ENCODE measurements at places on chromosomes 4 and X.

- no peak for DNase-seq
Measured at GRCh38 chrX:78315745-78316144, 11.7 kb downstream of the CYSLTR1 start.

DNA sequence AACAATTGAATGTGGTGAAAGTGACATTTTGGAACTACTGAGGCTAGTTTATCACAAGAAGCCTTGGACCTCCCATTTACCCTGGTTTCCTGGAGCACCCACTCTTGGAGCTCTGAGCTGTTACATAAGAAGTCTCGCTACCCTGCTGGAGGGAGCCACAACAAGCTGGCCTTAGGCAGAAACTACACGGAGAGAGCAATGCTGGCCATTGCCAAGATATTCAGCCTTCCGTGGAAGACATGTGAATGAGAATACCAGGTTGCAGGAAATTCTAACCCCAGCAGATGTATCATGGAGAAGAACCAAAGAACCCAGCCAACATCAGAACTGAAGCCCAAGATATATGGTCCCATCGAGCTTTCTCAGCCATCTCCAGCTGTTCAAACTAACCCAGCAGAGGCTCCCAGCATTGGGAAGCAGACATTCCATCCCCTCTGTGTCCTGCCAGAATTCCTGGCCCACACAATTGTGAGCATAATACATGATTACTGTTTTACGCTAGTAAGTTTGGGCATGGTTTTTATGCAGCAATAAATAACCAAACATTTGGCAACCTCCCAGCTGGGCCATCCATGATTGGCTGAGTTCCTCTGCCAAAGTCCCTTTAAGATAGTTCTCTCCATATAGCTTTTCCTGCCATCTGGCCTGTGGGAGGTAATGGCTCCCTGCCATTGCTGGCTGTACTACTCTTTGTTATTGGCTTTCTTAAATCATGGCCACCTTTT is 17.9 kb upstream of the PDE5A start:
- DNase-seq = no peak

DNA sequence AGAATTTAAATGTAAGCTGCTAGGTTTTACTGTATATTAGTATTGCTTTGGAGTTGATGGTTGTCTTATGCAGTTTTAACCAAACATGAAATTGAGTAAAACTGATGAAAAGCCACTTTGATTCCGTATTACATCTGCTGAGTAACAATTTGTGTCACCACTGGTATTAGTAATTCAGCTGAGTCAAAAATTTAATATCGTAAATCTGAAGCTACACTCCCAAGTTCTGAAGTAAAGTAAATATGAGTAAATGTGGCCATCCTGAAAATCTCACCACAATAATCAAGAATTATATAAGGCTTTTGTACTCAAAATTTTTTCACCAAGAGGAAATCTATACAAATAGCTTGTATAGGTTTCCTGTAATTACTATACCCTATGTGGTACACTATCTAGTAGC is 142.3 kb downstream of the STPG2 start:
- DNase-seq = no peak

DNA sequence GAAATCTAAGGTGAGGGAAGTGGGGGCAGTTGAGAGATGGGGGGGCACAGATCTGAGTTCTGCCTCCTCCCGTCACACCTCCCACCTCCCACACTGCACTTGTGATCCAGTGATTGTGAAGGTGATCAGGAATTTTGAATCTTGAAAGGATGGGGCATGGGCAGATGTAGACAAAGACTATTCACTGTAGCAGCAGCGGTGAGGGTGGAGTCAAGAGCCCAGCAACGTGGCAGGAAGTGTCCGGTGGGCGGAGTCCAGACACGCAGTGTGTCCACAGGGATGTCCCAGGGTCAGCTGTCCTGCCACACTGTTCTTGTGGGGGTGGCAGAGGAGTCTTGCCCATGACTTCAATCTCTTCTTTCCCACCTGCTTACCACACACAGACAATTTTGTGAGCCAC is 330.5 kb upstream of the GALNT7 start:
- no peak for DNase-seq

GRCh38 chr4:16573206-16573605 is 325.2 kb downstream of the LDB2 start:
- no peak for DNase-seq

- DNase-seq = no peak
Measured at GRCh38 chrX:46626566-46626965, 53.0 kb downstream of the CHST7 start.

DNA sequence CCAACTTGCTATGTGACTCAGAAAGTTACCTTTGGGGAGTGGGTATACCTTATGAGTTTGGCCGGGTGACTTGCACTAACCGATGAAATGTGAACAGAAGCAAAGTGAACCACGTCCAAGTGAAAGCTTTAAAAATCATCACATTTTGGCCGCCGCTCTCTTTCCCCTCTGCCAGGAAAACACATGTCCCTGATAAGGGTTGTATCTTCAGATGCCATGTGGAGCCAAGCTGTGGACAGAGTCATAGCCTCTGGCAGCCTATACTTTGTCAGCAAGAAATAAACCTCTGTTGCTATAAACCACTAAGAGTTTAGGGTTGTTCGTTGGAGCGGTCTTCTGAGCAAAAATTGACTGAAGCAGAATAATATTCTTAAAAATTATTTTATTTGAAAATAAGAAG is 92.3 kb downstream of the PRDM5 start:
- DNase-seq = no peak

DNA sequence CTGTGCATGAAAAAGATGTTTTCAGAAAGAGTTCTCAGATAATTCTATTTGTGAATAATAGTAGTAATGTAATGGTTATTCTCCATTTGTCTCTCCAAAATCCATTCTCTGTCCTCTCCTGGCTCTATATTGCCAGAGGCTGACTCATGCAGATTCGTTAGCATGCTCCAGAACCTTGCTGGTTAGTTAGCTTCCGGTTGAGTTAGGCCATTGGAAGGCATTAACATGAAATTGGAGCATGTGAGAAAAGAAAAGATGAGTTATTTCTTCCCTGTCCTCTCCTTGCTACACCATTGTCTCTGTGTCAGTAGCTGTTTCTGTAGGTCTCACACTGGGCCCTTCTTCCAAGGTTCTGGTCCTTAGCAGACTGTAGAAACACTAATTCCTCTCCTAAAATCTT is 23.5 kb upstream of the PRDM8 start:
- DNase-seq = no peak

DNA sequence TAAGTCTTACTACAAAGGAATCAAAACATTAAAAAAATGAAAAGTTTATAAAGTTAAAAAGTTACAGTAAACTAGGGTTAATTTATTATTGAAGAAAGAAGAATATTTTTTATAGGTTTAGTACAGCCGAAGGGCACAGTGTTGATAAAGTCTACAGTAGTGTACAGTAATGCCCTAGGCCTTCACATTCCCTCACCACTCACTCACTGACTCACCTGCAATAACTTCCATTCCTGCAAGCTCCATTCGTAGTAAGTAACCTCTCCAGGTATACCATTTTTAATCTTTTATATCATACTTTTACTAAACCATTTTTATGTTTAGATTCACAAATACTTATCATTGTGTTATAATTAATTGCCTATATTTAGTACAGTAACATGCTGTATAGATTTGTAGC is 307.5 kb upstream of the FAM241A start:
- no peak for DNase-seq

DNA sequence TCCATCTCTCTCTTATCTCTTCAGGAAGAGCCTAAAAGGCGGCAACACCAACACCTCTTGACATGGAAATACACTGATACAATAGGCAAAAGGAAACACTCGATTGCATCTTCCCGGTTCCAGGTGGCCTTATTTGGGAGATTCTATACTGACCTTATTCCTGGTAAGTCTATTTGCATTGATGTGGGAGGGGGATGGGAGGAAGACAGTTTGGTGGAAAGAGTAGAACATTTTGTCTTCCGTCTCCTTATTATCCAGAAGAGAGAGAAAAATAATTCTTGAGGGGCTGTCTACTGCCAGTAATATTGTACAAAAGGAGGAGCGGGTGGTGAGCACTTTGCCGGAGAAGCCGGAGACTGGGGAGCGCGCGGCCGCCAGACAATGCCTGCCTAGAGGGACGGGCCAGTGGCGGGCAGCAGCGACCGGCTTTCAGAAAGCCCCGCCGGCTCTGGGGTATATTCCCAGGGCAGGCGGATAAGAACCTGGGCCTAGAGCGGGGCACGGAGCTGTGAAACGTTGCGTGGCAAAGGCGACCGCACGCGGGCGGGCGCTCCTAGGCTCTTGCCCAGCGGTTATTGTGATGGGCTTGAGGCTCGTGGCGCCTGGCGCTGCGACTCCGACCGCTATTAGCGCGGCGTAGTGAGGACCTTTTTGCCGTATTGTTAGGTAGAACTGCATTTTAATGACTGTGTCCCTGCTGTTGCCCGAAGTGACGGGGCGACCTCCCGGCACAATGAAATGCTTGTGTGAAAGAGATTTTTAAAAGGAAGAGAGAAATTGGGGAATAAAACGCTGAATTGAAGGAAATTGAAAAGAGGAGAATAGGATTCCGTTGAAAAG is 518 bp downstream of the PRDM8 start:
- no peak for DNase-seq

DNA sequence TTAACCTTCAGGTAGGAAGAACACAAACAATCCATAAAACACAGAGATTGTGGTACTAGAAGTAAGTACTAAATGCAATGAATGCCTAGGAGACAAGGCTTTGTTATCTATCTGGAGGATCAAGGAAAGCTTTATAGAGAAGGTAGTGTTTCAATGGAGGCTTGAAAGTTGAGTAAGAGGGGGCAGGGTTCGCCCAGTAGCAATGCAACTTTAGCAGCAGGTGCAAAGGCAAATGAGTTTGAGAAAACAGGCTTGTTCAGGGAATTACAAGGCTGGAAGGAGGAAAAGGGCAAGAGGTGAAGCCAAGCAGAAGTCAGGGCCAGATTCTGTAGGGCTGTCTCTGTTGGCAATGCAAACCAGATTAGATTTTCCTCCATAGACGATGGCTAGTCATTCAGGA is 35.5 kb upstream of the AMELX start:
- no peak for DNase-seq

GRCh38 chrX:120000490-120001246 is 57.1 kb upstream of the NKAP start:
- DNase-seq = no peak

DNA sequence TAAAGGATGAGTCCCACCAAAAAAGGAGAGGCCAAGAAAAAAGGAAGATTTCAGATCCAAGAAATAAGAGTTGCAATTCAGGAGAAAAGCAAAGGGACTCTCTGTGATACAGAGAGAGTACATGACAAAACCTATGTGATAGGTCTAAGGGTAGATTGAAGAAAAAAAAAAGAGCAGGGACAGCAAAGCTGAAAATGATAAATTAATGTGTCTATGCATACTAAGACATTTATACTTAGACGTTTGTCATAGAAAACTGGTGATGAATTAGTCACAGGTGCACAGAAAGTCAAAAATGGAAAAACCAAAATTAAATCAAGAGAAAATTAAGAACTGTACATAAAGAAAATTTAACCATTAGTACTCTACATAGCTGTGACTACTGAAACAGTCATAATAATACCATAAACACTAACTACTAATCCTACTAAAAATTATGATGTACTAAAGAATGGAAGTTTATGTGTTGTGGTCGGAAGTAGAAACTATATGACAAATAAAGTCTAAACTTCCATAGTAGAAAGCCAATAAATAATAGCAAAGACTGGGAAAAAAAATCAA is 9.9 kb downstream of the CENPC start:
- no peak for DNase-seq

DNA sequence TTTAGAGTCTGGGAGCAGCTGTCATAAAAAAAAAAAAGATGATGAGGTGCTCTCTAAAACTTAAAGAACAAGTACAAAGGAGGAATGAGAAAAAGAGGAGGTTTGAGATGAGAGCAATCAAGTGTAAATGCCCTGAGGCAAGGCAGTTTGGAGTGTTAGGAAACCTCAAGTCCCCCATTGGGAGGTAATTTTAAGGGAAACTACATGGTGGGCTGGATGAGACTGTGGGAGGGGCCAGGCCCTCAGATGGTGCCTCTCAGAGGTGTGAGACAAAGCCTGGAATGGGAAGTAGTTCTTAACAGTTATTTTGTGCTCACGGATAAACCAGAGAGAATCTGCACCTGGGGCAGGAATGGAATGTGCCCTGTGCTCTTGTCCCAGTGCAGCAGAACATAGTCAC is 1.9 kb upstream of the MAGEB3 start:
- no peak for DNase-seq

GRCh38 chrX:21875013-21875412 is 19.2 kb downstream of the YY2 start:
- DNase-seq = no peak
